ENCODE measurements at places on chromosomes 1 and 21.
A peak's percentile ranks its signal among the peaks of the same experiment; 100 is the strongest.

DNA sequence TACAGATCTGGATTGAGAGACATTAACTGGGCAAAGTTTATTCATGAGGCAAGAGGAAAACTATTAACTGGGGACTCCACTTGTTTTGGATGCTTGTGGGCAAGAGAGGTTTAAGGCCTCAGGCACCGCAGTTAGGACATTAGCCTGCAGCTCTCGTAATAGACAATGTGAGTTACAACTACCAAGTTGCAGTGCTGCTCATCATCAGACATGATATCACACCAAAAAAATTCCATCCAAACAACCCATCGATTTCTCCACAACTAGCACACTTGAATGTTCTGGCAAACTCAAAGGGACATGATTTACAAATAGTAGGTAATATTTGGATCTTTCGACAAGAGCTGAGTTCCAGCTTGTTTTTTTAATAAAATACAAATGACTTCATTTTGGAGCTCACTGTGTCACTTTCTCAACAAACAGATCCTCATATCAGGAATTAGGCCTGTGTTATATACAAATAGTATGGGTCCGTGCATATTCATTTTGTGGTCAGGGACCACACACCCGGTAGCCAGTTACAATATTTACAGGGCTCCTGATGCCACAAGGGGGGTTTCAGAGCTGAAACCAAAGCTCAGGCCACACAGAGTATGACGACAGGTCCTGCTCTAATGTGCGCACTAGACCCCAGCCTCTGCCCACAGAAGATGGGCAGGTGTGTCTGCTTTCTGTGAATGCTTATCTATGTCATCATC lies 128.0 kb downstream of the TGFBR3 start:
- peaks cover 12% of the 10 kb centered on the region for H3K36me3 ChIP-seq
- peaks cover 45% of the 10 kb centered on the region for H3K4me1 ChIP-seq
- no peak overlapping the region for H3K27ac ChIP-seq
- H3K4me3 ChIP-seq = no peak overlapping the region

GRCh38 chr1:159218649-159219636 lies 14.3 kb downstream of the ACKR1 start:
- no peak overlapping the region for H3K27ac ChIP-seq
- no peak overlapping the region for H3K4me3 ChIP-seq
- no peaks in the 10 kb centered on the region for H3K36me3 ChIP-seq
- no peak for DNase-seq
- peaks cover 25% of the 10 kb centered on the region for H3K27me3 ChIP-seq

DNA sequence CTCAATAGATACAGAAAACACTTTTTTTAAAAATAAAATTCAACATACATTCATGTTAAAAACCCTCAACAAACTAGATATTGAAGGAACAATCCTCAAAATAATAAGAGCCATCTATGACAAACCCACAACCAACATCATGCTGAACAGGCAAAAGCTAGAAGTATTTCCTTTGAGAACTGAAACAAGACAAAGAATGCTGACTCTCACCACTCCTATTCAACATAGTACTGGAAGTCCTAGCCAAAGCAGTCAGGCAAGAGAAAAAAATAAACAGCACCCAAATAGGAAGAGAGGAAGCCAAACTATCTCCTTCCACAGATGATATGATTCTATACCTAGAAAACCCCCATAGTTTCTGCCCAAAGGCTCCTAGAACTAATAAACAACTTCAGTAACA lies 46.2 kb upstream of the IVNS1ABP start:
- H3K36me3 ChIP-seq = no peaks in the 10 kb centered on the region
- H3K4me1 ChIP-seq = no peaks in the 10 kb centered on the region
- H3K4me3 ChIP-seq = no peak overlapping the region

- H3K27me3 ChIP-seq = no peaks in the 10 kb centered on the region
- H3K4me1 ChIP-seq = no peaks in the 10 kb centered on the region
- no peak for DNase-seq
- H3K4me3 ChIP-seq = no peak overlapping the region
These were observed 21.3 kb downstream of the ZCCHC17 start for GRCh38 chr1:31318146-31318545.

DNA sequence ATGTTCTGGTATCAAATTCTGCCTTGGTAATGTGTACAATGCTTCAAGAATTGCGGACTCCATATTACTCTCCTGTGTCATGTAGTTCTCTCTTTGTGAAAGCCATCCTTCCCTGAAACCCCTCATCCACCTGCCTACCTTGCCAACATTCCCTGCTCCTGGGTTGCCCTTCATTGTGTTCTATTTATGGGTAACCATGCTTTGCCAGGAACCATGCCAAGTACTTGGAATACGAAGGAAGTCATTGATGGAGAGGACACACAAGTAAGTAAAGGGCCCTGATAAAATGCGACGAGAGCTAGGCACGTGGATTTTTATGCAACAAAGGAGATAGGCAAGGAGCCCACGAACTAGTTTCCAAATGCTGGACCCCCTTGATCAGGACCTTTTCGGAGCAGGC lies 300.8 kb downstream of the DISC1 start:
- peaks cover 5% of the 10 kb centered on the region for H3K36me3 ChIP-seq
- peaks cover 23% of the 10 kb centered on the region for H3K4me1 ChIP-seq
- H3K27me3 ChIP-seq = no peaks in the 10 kb centered on the region
- no peak overlapping the region for H3K27ac ChIP-seq

DNA sequence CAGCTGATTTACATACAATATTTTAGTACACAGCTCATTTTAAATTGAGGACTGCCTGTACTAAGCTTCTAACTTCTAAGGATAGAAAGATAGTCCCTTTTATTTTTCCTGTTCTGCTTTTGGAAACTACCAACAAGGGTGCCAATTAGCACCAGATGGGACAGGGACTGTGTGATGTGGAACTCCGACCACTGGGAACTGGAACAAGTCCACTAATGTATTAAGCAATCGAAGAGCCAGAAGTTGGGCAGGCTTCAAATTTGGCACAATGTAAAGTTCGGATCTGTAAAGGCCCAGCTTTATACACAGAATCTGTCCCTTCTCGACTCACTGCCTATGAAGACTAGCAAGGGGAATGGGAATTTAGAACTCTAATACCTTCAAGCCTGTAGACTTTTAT lies 149.3 kb downstream of the ZC3H11B start:
- H3K4me3 ChIP-seq = no peak overlapping the region
- no peak overlapping the region for H3K27ac ChIP-seq
- H3K36me3 ChIP-seq = no peaks in the 10 kb centered on the region

GRCh38 chr1:187413405-187414169 lies 584.8 kb downstream of the PLA2G4A start:
- H3K4me3 ChIP-seq = no peak overlapping the region
- no peak for DNase-seq
- H3K36me3 ChIP-seq = no peaks in the 10 kb centered on the region

DNA sequence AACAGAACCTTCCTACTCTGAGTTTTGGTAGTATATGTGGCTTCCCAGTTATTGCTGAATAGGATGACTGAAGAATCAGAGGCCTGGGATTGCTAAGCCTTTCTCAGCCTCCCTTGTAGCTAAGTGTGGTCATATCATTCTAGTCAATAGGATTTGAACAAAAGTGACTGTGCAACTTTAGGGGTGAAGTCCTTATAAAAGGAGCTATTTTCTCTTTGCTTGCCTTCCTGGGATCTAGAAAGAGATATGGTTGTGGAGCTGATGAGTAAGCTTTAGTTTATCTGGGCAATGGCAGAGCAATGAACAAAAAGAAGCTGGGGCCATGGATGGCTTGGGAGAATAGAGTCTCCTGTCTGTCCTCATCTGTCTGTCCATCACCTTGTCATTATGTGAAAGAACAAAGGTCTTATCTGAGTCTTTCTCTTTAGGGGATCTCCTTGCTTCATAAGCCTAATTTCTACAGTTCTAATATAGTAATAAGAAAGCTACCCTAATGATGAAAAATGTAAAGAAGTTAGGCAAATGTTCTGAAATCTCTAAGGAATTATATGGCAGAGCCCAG lies 91.5 kb downstream of the TENT5C start:
- H3K4me1 ChIP-seq = no peaks in the 10 kb centered on the region
- H3K4me3 ChIP-seq = no peak overlapping the region
- H3K27me3 ChIP-seq = peaks cover 12% of the 10 kb centered on the region
- no peak overlapping the region for H3K27ac ChIP-seq
- no peak for DNase-seq
- no peaks in the 10 kb centered on the region for H3K36me3 ChIP-seq

DNA sequence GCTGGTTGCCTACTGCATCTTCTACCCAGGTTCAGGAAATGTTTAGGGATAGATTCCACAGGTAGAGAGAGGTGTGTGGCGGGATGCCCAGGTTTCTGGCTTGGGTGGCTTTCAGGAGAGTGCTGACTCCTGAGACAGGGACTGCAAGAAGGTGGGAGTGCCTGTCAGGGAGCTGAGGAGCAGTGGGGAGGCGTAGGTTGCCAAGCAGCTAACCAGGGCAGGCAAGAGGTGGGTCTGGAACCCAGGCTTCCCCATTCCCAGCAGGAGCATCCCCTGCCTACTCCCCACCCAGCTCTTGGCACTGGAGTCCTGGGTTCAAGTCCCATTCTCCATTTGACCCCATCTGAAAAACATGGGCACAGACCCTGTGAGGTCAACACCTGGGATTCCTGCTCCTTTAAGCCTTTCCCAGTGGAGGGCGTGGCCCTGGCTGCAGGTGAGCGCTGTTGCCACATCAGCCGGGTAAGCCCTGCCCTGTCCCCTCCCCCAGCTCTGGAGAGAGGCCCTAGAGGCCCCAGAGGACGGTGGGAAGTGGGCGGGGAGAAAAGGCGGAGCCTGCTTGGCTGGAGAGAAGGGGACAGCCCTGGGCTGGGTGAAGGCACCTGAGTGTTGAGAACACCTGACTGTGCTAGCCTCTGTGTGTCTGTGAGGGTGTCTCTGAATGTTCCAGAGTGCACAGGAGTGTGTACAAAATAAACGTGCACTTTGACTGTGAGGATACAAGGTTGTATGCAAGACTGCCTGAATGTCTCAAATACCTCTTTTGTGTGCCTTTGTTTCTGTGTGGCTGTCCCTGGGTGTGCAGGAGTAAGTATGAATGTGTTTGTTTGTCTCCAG lies 14.0 kb upstream of the SYNC start:
- H3K36me3 ChIP-seq = no peaks in the 10 kb centered on the region
- no peak overlapping the region for H3K27ac ChIP-seq
- peak; percentile 56 for DNase-seq

GRCh38 chr1:110615548-110616130 lies 9.5 kb upstream of the KCNA2 start:
- H3K4me3 ChIP-seq = no peak overlapping the region
- DNase-seq = peak; percentile 60
- H3K4me1 ChIP-seq = peaks cover 20% of the 10 kb centered on the region

DNA sequence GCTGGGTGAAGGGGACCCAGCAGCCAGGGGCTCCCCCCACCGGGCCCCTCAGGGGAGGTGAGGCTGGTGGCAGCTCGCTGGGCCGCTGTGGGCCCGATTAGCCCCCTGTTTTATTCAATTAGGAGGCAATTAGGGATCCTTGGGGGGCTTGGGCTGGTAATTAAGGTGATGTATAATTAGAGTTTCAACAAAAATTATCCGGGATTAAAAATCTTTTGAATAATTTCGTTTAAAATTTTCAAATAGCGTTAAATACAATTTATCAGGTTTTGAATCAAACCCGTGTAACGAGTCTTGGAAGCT lies 4.1 kb downstream of the PRDM16 start:
- H3K4me1 ChIP-seq = peaks cover 2% of the 10 kb centered on the region
- peaks cover 33% of the 10 kb centered on the region for H3K27me3 ChIP-seq
- DNase-seq = no peak
- no peaks in the 10 kb centered on the region for H3K36me3 ChIP-seq
- H3K4me3 ChIP-seq = no peak overlapping the region

DNA sequence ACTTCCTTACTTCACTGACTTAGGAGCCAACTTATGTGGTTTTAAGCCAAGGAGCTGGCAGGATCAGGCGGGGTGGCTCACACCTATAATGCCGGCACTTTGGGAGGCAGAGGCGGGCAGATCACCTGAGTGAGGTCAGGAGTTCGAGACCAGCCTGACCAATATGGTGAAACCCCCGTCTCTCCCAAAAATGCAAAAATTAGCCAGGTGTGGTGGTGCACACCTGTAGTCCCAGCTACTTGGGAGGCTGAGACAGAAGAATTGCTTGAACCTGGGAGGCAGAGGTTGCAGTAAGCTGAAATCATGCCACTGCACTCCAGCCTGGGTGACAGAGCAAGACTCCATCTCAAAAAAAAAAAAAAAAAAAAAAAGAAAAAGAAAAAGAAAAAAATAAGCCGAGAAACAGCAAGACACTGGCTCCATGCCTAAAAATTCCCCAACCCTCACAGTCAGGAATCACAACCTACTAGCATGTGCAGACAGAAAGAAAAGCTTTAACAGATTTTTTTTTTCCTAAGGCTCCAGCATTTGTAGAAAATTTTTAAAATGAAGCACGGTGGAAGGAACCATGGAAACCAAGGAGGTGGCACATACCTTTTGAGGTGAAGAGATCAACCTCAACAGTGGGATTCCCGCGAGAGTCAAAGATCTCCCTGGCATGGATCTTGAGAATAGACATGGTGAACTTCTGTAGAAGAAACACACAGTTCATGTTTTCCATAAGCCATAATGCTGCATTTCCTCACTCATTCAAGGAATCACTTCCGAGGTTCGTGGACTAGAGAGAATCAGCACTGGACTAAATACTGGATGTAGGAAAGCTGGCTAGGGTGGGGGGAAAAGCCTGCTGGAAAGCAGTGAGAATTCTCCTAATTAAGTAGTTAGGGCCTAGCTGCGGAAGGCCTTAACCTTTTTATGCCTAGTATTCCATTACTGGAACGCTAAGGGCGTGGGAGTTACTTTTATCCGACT lies 4.0 kb downstream of the ENO1 start:
- no peak for DNase-seq
- H3K4me1 ChIP-seq = peaks cover 75% of the 10 kb centered on the region
- peaks cover 91% of the 10 kb centered on the region for H3K36me3 ChIP-seq
- peaks cover 1% of the 10 kb centered on the region for H3K27me3 ChIP-seq
- peak overlapping the region; percentile 98 for H3K27ac ChIP-seq

DNA sequence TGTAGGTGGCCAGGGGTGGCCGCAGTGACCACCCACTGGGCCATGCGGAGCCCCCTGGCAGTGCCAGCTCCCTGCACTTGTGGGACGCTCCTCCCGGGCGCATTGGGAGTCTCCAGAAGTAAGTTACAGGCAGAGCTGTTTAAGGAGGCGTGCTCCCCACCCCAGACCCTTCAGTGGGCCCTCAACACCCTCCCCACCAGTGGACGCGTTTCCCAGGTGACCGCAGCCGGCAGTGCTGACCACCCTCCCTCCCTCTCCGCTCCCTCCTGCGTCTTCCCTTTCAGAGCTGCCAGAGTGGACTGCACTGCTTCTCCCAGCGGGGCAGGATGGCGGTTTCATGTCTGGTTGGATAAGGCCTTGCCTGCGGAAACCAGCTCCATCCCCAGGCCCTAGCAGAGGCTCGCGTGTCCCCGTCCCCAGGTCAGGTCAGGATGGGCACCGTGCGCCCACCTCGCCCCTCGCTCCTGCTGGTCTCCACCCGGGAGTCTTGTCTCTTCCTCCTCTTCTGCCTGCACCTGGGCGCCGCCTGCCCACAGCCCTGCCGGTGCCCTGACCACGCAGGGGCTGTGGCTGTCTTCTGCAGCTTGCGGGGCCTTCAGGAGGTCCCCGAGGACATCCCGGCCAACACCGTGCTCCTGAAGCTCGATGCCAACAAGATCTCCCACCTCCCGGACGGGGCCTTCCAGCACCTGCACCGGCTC lies 1.1 kb downstream of the LRRC3 start:
- H3K36me3 ChIP-seq = no peaks in the 10 kb centered on the region
- H3K27me3 ChIP-seq = peaks cover 13% of the 10 kb centered on the region
- no peak overlapping the region for H3K27ac ChIP-seq
- H3K4me3 ChIP-seq = peak overlapping the region; percentile 43

Measured in activated naive CD8-positive, alpha-beta T cell treated with anti-CD3 and anti-CD28 coated beads, Interleukin-2, amount 50 U/mL, for 24 hours (primary cell).